Stimulated activated CD8-positive, alpha-beta memory T cell treated with anti-CD3 and anti-CD28 coated beads, Interleukin-12 subunit alpha, Interleukin-12 subunit beta, amount 100 ng/mL, for 4 hours (primary cell): ENCODE measurements at places on chromosomes 1 and 21.
A peak's percentile ranks its signal among the peaks of the same experiment; 100 is the strongest.

- DNase-seq = no peak
Measured at GRCh38 chr1:45348020-45348419, 7.8 kb upstream of the MUTYH start.

GRCh38 chr1:42974767-42975437, 16.2 kb upstream of the SLC2A1 start:
- DNase-seq = no peak

GRCh38 chr1:30754684-30755171, 2.8 kb downstream of the LAPTM5 start:
- no peak for DNase-seq

DNA sequence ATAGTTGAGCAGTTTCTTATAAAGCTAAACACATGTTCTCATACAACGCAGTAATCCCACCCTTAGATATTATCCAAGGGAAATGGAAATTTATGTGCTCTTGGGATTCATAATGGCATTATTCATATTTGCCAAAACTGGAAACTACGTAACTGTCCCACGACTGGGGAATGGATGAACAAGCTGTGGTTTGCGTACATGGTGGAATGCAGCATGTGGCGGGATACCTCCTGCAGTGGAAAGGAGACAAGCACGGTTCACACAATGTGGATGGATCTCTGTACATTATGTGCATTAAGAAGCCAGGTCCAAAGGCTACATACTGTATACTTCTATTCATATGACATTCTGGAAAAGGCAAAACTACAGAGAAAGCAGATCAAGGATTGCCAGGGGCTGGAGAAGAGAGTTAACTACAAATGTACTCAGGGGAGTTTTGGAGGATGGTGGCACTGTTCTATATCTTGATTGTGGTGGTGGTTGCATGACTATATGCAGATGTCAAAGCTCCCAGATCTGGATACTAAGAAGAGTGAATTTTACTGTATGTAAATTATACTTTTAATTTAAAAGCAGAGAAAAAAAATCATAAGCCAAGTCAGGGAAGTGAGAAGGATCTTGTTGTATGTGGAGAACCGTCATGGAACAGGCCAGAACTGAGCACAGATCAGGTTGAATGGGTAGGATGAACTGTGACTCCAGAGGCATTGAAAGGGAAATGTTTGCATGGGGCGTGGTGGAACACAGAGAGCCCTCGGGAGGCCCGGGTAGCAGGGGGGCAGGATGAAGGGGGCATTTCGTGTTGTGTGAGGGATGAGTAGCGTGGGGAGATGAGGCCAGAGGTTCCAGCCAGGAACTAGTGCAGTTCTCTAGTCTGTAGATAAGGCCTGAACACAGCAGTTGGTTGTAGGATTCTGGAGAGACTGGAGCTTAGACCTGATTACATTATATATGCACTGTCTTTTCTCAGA, 90.7 kb downstream of the GALNT2 start:
- no peak for DNase-seq

DNA sequence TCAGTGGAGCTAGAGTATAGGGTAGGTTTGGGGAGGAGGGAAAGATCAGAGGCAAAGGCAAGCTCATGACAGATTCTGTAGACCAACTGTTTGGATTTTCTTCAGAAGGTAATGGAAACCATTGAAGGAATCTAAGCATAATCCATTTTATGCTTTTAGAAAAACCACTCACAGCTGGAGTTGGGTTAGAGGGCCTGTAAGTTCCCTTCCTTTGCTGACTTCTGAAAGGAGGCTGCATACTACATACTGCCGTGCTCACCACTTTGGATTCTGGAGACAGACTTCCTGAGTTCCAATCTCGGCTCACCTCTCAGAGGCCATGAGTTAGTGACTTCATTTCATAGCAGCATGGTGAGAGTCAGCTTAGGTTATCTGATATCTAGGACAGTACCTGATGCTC, 6.4 kb upstream of the SYT2 start:
- DNase-seq = no peak

DNA sequence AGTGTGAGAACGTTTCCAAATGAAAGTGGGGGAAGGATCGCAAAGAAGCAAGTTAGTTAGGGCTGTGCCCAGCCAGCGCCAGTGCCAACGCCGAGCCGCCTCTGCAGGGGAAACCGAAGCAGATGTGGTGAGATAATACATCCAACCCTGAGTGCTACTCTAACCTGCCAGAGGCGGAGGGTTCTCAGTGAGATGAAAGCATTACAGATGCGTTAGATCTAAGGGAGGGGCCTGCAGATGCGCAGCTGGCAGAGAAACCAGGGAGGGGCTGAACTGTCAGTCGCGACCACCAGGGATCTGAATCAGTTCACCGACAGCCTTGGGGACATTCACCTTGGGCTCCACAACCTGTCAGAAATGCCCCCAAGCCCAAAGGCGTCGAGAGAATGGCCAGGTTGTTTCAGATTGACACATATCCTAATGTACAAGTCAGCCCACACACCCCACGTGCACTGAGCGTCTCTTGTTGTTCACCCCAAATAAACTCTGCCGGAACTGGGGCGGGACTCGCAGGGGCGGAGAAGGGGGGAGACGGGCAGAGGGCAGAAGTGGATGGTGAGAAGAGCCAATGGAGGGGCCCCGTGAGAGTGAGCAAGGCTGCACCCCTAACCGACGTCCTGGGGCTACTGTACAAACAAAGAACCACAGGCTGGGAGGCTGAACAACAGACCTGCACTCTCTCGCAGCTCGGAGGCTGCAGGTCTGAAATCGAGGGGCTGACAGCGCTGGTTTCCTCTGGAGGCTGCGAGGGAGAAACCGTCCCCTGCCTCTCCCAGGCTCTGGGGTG, 8.7 kb upstream of the UMODL1 start:
- DNase-seq = peak; percentile 58

GRCh38 chr1:70083519-70083918, 121.9 kb downstream of the LRRC40 start:
- DNase-seq = no peak

- no peak for DNase-seq
Measured at GRCh38 chr21:38494703-38495102, 3.6 kb downstream of the ERG start.

DNA sequence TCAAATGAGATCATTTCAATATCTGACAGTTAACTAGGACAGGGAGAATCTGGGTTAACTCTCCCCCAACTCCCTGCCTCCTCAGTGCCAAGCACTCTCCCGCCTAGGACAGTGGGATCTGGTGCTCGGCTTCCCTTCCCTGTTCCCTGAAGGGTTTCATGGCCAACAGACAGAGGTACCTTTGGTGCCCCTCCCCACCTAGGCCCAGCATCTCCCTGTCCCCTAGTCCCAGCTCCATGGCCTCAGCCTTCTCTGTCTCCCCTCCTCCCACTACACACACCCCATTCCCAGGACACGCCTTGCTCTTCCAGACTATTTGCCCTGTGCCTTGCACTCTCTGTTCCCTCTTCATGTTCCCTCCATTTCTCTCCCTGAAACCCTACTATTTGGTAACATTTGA, 77.1 kb downstream of the CD247 start:
- no peak for DNase-seq

GRCh38 chr1:161069241-161069640, 450 bp downstream of the ARHGAP30 start:
- no peak for DNase-seq

GRCh38 chr1:40783001-40783905, at the start of gene KCNQ4:
TSS of gene KCNQ4 (plus strand) at chr1:40783787. CDS start at chr1:40784094, 307 bp downstream.
- DNase-seq = no peak

- no peak for DNase-seq
Measured at GRCh38 chr1:45846931-45847330, 43.5 kb downstream of the MAST2 start.

DNA sequence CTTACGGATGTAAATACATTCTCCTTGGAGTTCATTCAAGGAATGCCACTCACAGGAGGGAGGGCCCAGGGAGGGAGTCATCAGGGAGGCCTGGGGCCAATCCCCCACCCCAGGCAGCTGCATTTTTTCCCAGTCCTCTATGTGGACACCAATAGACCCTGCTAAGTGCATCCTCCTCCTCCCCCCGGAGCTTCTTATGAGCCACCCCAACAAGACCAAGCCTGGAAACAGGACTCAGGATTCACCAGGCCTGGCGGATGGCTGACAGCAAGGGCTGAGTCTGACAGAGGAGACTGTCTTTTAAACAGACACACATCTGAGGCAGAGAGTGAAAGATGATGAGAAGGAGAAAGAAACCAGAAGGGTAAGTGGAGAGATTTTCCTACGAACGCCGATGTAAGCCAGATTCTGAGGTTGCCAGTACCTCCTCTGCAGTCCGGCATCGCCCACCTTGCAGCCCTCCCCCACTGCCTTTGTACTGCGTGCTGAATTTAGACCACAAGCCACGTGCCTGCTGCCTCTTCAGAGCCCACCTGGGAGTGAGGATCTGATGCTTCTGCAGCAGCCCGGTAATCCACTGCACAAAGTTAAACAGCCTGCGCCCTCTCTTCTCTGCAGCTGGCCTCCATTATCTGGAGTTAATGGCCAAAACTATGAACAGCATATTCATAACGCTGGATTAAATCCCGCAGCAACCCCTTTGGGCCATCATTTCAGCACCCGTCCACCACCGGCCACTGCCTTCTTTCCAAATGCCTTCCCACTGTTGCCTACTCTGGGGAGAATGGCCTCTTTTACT, 17.6 kb upstream of the SFPQ start:
- DNase-seq = no peak

DNA sequence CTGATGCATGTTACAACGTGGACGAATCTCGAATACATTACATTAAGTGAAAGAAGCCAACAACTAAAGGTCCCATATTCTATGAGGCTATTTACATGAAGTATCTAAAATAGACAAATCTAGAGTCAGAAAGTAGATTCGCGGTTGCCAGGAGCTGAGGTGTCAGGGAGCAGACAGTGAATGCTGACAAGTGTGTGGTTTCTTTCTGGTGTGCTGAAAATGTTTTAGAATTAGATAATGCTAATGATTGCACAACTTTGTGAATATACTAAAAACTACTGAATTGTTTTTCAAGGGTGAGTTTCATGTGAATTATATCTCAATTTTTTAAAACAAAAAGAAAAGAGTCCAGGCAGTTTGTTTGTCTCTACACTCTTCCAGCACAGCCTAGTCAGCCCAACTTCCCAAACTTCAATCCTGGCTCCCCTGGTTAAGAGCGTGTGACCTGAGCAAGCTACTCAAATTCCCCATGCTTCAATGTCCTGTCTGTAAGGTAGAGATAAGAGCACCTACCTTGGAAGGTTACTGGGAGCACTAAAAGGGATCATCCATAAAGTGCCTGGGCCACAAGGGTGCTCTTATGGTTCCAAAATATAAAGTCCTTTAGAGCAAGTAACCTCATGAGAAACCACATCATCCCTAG, 20.9 kb downstream of the HLCS start:
- DNase-seq = no peak

DNA sequence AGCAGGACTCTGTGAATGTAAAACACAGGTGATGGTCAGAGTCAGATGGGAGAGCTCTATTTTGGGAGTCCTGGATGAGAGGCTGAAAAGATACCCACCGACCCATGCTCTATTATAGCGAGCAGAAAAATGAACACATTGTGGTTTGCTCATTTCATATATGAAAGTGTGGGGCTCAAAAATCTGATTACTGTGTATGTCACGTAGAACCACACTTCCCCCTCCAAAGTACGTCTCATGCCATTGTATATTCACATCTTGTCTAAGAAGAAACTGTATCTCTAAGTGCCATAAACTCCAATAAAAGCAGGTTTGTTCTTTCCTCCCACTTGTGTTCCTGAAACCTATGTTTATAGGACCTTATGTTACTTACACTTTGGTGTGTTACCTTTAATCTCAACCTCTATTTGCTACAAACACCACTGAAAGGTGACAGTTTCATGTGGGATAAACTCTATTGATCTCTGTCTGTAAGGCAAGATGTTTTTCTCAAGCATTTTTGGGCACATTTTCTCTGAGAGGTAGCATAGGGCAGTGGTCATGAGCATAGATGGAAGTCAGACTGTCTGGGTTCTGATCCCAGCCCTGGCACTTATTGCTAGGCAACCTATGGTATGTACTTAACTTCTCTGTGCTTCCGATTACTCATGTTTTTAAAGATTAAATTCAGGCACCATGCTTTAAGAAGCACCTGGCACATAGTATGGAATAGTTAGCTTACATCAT, 214.4 kb downstream of the ST6GALNAC3 start:
- no peak for DNase-seq

DNA sequence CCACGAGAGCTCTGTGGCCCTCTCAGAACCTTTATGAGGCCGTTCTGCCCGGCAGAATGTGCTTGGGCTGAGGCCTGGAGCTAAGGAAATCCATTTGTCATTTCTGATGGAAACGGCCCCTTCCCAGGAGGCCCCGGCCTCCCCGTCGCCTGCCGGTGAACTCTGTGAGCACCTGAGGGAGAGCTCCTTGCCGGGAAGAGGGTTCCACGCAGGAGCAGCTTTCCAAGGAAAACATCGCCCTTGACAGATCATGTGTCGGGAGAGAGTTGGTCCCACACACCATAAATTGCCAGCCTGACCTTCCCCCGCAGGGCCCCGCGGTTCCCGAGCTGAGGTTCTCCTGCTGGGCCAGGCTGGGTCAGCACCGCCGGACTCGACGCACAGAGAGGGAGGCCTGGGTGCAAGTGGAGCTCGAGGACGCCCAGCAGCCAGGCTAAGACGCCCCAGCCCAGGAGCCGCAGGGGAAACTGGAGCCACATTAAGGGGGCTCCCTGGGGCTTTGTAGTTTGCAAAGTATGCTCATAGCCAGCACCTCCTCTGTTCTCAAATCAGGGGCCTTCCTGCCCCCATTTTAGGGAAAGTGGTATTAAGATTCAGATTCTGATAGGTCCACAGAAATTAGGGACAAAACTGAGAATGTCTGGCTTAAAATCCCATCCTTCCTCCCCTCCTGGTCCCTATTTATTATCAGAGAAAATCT, 239.5 kb downstream of the FOXD2 start:
- no peak for DNase-seq

GRCh38 chr1:94395748-94396309, 22.4 kb upstream of the ABCD3 start:
- DNase-seq = no peak

DNA sequence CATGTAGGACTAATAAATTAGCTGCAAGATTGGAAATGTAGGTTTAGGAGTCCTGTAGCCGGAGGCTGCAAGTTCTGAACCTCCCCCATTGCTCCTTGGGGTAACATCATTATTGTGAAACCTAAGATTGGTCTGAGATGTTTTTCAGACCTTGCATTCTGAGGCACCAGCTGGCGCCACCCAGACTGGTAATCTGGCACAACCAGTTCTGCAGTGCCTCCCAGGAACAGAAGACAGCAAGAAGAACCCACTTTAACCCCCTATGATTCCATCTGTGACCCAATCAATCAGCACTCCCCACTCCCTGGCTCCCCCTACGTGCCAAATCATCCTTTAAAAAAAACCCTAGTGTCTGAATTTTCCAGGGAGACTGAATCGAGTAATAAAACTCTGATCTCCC, 11.6 kb upstream of the DNAJC6 start:
- no peak for DNase-seq

DNA sequence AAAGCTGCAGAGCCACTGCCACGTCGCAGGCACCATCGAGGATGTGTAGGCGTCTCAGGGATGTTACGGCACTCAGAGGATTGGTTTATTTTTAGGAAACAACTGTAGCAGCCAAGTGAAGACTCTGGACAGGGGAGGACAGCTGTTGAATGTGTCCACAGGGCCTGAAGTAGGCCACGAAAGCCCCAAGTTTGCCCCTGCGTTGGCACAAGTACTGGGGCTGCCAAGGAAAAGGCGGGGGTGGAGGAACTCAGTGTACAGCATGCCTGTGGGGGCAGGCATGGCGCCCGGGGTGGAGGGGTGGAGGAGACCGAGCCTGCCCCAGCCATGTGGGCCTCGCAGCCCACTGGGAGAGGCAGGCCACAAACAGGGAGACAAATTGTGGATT, 89.7 kb downstream of the ADARB1 start:
- DNase-seq = no peak
